Breast epithelium (tissue), 4 donors: ENCODE measurements at places on chromosomes 12 and 14. TPM values are rescaled to one million over a fixed set of nuclear protein-coding genes. Genes with fewer than 3 reads are reported as not detected.

GRCh38 chr12:5348057-5348456, 83.9 kb upstream of the NTF3 start:
- DNase-seq, result no peak

DNA sequence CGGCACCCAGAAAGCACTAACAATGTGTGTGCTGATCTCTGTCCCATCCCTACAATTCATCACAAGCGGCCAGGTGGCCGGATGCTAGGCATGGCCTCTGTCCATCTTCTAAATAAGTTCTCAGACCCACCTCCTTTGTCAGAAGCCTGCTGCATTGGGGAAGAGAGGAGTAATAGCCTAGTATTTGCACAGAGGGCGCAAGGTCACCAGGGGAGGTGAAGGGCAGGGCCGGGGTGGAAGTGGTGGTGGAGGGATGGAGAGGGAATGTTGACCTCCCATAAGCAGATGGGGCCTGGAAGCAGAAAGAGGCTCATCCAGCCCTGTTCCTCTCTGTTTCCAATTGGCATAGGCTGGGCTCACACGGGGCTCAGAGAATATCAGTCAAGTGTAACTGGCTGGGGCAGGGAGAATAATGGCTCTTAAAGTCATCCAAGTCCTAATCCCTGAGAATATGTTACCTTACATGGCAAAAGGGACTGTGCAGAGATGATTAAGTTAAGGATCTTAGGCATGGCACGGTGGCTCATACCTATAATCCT, 6.9 kb downstream of the RILPL1 start:
- DNase-seq, result no peak

GRCh38 chr14:75418850-75419768, 8.7 kb upstream of the JDP2 start:
- no peak for DNase-seq

DNA sequence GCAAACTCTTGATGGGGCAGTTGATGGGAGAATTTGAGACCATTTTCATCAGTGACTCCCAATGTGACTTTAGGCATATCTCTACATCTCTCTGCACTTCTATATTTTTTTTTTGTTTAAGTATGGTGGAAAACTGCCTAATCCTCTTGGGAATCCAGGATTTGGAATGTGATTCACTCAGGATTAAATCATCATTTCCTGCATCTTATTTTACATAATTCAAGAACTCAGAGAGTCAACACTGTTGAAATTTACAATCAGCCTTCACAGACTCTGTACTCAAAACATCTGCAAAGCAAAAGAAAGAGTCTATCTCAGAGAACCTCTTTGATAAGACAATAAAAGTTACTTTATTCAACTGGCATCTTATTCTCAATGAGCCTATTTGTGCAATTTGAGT, 260.7 kb upstream of the NOS1 start:
- DNase-seq, result no peak

- no peak for DNase-seq
Observed at GRCh38 chr14:99747582-99748330, 45.5 kb upstream of the EML1 start.

GRCh38 chr14:68785534-68786490, 7.1 kb downstream of the ZFP36L1 start:
- DNase-seq, result no peak

- DNase-seq, result no peak
Observed at GRCh38 chr12:85823436-85824180, 12.6 kb downstream of the RASSF9 start.

GRCh38 chr14:105184461-105184860, 3.3 kb upstream of the NUDT14 start:
- DNase-seq, result no peak

Gene FGF6
- not detected for total RNA-seq

Gene GLT1D1
- 0.16 TPM for total RNA-seq

Gene TBX3
- 21.3 TPM for total RNA-seq

Gene RITA1
- total RNA-seq, result 15.4 TPM

Gene LMNTD1
- not detected for total RNA-seq

Gene BIN2
- total RNA-seq, result 6.2 TPM
